ENCODE measurements at places on chromosomes 1 and 21.
A peak's percentile ranks its signal among the peaks of the same experiment; 100 is the strongest.

GRCh38 chr1:152502496-152503180 is 8.0 kb upstream of the LCE5A start:
- H3K4me3 ChIP-seq = no peak overlapping the region
- no peak for DNase-seq
- H3K4me1 ChIP-seq = no peaks in the 10 kb centered on the region
- no peak overlapping the region for H3K27ac ChIP-seq
- H3K36me3 ChIP-seq = no peaks in the 10 kb centered on the region
- H3K27me3 ChIP-seq = no peaks in the 10 kb centered on the region

- H3K27ac ChIP-seq = no peak overlapping the region
- no peaks in the 10 kb centered on the region for H3K36me3 ChIP-seq
- H3K4me1 ChIP-seq = no peaks in the 10 kb centered on the region
- no peaks in the 10 kb centered on the region for H3K27me3 ChIP-seq
- DNase-seq = no peak
- H3K4me3 ChIP-seq = no peak overlapping the region
These were observed 52.5 kb upstream of the CR2 start for GRCh38 chr1:207401578-207401977.

DNA sequence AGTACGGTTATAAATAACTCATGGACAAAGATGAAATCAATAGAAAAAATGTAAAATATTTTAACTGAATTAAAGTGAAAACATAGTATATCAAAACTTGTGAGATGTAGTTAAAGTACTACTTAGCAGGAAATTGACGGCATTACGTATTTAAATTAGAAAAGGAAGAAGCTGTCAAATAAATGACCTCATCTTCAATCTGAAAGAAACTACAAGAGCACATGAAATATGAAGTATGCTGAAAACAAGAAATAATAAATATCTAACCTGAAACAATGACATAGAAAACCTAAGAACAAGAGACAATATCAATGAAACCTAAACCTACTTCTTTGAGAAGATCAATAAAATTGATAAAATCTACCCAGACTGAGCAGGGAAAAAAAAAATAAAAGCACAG is 122.2 kb upstream of the PDE4B start:
- no peaks in the 10 kb centered on the region for H3K4me1 ChIP-seq
- H3K4me3 ChIP-seq = no peak overlapping the region
- no peak overlapping the region for H3K27ac ChIP-seq
- DNase-seq = no peak
- no peaks in the 10 kb centered on the region for H3K27me3 ChIP-seq

DNA sequence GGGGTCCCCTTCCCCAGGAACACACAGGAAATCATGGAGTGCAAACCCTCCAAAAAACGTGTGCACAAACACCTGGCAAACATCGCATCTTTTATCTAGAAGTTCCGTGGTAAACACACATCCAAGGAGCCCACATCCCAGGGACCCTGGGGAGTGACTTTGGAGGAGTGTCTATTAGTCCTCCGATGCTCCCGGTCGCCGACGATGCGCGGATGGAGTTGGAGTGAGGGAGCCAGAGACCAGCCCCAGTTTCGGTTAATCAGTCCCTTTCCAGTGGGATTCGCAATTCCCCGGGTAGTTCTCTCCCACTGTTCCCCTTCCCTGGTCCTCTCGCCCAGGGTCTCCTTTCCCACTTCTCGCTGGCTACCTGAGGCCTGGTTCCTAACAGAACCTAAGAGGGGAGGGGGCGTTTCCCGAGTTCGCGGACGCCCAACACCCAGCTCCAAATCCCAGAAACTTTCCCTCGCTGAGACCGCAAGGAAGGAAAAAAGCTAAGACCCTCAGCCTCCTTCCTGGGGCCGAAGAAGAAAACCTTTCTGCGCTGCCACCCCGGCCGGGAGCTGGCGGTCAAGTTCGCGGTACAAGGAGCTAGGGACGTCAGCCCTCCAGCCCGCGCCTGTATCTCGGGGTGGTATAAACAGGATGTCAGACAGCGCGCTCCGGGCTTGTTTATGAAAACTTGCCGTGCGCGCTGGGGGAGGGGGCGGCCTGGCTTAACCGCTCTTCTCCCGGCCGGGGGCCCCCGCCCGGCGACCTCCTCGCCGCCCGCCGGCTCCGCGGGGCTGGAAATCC is 787 bp downstream of the JAK1 start:
- peaks cover 2% of the 10 kb centered on the region for H3K4me1 ChIP-seq
- H3K27me3 ChIP-seq = no peaks in the 10 kb centered on the region
- peak overlapping the region; percentile 76 for H3K27ac ChIP-seq
- peaks cover 1% of the 10 kb centered on the region for H3K36me3 ChIP-seq
- peak; percentile 62 for DNase-seq

GRCh38 chr1:41329662-41330587 is 31.3 kb upstream of the FOXO6 start:
- H3K27me3 ChIP-seq = no peaks in the 10 kb centered on the region
- no peak overlapping the region for H3K4me3 ChIP-seq
- H3K4me1 ChIP-seq = no peaks in the 10 kb centered on the region
- no peak for DNase-seq
- no peak overlapping the region for H3K27ac ChIP-seq
- H3K36me3 ChIP-seq = no peaks in the 10 kb centered on the region

DNA sequence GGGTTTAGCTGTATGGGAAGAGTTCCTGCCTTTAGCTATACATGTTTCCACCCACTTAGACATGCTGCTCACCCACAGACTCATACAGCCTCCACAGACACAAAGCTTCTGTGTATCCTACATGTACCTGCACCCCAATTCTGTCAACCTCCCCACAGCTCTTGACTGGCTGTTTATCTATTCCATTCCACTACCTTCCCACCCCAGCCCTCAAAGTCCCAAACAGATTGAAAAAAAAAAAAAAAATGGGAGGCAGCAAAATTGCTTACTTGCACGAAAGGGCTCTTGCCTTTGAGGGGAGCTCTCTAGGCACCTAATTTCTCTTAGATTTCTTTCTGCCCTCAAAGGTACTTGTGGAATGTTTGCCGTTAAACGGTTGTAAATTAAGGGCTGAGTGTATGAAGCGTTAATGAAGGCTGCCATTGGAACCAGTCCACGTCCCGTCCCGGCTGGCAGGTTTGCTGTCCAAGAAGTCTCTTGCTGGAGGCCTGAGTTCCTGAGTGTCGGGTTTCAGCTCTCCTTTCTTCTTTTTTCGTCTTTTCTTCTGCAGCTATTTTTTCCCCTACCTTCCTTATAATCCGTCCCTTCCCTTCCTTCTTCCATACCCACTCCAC is 43.6 kb downstream of the PBX1 start:
- H3K27me3 ChIP-seq = no peaks in the 10 kb centered on the region
- peak overlapping the region; percentile 3 for H3K4me3 ChIP-seq

GRCh38 chr1:24888971-24889676 is 41.0 kb downstream of the RUNX3 start:
- DNase-seq = peak; percentile 9
- no peaks in the 10 kb centered on the region for H3K36me3 ChIP-seq
- H3K27ac ChIP-seq = no peak overlapping the region
- H3K4me3 ChIP-seq = no peak overlapping the region

- no peaks in the 10 kb centered on the region for H3K36me3 ChIP-seq
- H3K27me3 ChIP-seq = no peaks in the 10 kb centered on the region
- H3K4me1 ChIP-seq = no peaks in the 10 kb centered on the region
- peak; percentile 19 for DNase-seq
- no peak overlapping the region for H3K27ac ChIP-seq
- no peak overlapping the region for H3K4me3 ChIP-seq
These were observed 365.6 kb upstream of the ADGRL2 start for GRCh38 chr1:81435175-81435574.

DNA sequence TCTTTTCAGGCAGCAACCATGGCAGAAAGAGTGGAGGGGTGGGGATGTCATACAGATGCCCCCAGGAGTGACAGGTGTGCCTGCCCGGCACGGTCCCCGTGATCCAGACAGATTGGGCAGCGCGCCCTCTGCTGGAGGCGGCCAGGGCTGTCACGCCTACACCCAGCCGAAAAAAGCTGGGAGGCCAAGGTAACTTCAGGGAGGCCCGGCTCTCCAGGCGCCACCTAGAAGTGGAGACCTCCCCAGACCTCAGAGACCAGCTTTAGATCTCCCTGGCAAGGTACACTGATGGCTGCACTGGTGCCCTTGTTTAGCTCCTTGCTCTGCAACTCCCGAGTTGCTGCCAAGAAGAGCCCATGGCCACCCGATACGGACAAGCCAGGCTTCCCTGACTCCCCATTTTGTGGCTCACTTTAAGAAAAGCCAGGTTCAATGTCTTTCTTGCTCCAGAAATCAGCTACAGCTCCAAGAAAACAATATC is 6.6 kb downstream of the GOLT1A start:
- H3K36me3 ChIP-seq = no peaks in the 10 kb centered on the region
- DNase-seq = peak; percentile 9
- peaks cover 13% of the 10 kb centered on the region for H3K27me3 ChIP-seq
- no peaks in the 10 kb centered on the region for H3K4me1 ChIP-seq
- H3K4me3 ChIP-seq = no peak overlapping the region
- H3K27ac ChIP-seq = no peak overlapping the region

DNA sequence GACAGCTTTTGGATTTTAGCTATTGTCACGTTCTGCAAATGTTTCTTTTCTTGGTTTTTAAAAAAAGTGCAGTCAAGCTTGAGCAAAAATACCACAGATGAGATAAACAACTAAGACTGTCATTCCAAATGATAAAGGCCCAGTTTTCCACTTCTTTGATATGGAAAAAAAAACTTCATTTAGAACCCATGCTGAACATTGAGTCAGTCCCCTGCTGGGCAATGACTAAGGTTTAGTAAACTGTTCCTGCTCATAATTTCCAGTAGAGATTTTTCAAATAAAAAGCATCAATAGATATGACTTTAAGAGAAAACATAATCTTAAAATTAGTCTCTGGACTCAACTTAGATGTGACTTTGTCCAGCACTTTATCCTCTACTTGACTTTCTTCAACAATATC is 167.9 kb upstream of the C8B start:
- no peaks in the 10 kb centered on the region for H3K4me1 ChIP-seq
- no peak overlapping the region for H3K27ac ChIP-seq
- DNase-seq = peak; percentile 68
- H3K36me3 ChIP-seq = no peaks in the 10 kb centered on the region

- no peak for DNase-seq
- H3K27ac ChIP-seq = no peak overlapping the region
- H3K4me1 ChIP-seq = no peaks in the 10 kb centered on the region
- H3K4me3 ChIP-seq = no peak overlapping the region
These were observed 18.7 kb downstream of the ADARB1 start for GRCh38 chr21:45093035-45093532.

GRCh38 chr1:51968632-51969031 is 21.9 kb downstream of the RAB3B start:
- H3K36me3 ChIP-seq = peaks cover 8% of the 10 kb centered on the region
- H3K27ac ChIP-seq = peak overlapping the region; percentile 85
- H3K27me3 ChIP-seq = no peaks in the 10 kb centered on the region
- DNase-seq = no peak
- peaks cover 16% of the 10 kb centered on the region for H3K4me1 ChIP-seq

DNA sequence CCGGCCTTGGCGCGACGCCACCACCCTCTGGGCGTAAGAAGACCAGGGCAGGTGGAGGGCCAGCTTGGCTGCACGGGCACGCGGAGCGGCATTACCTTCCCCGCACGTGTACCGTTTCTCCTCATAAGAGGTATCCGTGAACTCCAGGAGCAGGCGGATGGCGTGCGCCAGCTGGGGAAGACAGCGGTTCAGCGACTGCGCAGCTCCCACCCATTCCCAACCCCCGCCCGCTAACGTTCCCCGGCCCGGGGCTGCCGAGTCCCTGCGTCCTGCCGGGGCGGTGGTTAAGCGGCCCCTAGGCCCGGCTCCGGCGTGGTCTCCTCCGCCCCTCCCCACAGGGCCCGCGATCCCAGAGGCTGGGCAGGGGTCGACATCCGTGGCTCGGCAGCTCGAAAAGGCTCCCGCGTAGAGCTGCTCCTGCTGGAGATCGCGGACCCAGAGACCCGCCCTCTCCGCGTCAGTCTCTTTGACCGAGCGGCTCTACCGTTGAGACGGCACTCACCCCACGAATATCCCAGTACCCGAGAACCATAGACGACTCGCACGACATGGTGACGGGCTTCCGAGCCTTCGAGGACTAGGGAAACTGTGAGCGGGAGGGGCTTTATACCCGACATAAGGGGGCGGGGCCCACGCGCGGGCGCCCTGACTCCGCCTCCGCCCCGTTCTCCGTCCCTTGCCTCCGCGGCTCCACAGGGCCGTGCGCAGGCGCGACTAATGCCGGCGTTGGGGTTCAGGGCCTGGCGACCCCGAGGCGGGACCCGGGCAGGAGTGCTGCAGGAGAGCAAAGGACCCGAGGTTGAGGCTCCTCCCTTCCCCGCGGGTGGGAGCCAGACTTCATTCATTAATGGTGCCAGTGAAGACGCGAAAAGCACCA is 862 bp downstream of the GSTM3 start:
- peak overlapping the region; percentile 64 for H3K27ac ChIP-seq
- H3K4me1 ChIP-seq = peaks cover 2% of the 10 kb centered on the region
- H3K36me3 ChIP-seq = no peaks in the 10 kb centered on the region
- peak overlapping the region; percentile 75 for H3K4me3 ChIP-seq

GRCh38 chr1:219066631-219067349 is 106.9 kb upstream of the LYPLAL1 start:
- no peaks in the 10 kb centered on the region for H3K27me3 ChIP-seq
- peaks cover 2% of the 10 kb centered on the region for H3K4me1 ChIP-seq
- no peaks in the 10 kb centered on the region for H3K36me3 ChIP-seq
- H3K27ac ChIP-seq = no peak overlapping the region
- no peak overlapping the region for H3K4me3 ChIP-seq
- peak; percentile 84 for DNase-seq

DNA sequence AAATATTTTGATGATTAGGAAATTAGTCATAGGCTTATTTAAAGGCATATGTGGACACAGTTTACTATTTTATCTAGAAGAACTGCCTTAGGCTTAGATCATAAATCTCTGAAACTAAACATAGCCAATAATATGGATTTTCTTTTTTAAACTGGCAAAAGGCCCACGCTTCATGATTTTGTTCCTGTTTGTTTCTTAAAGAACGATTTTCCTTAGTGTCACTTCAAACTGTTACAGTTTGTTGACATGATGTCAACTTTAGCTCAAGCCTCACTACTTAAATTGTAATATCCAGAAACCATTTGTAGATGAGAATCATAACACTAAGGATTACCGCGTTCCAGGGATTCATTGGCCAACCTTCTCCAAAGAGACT is 322.6 kb downstream of the HHIPL2 start:
- H3K4me1 ChIP-seq = no peaks in the 10 kb centered on the region
- no peaks in the 10 kb centered on the region for H3K36me3 ChIP-seq
- DNase-seq = no peak
- no peak overlapping the region for H3K4me3 ChIP-seq

- no peak within 1 kb of the TSS for H3K27ac ChIP-seq
- no peaks in the 10 kb centered on the region for H3K27me3 ChIP-seq
- no peaks in the 10 kb centered on the region for H3K36me3 ChIP-seq
These were observed at the start of gene DYNLT5 for GRCh38 chr1:66752000-66752592. Gene DYNLT5 (plus strand): TSS chr1:66752459. CDS start chr1:66754659, 2,200 bp downstream.

GRCh38 chr1:226108935-226109828 is 46.7 kb downstream of the H3-3A start:
- H3K4me3 ChIP-seq = peak overlapping the region; percentile 60
- H3K4me1 ChIP-seq = peaks cover 7% of the 10 kb centered on the region
- H3K36me3 ChIP-seq = no peaks in the 10 kb centered on the region

- H3K27me3 ChIP-seq = no peaks in the 10 kb centered on the region
- H3K27ac ChIP-seq = no peak overlapping the region
- DNase-seq = no peak
These were observed 92.1 kb downstream of the WDR3 start for GRCh38 chr1:118021668-118022067.

GRCh38 chr1:75990686-75991085 is 58.5 kb upstream of the ASB17 start:
- no peak overlapping the region for H3K27ac ChIP-seq
- no peaks in the 10 kb centered on the region for H3K36me3 ChIP-seq
- no peak for DNase-seq
- H3K4me1 ChIP-seq = no peaks in the 10 kb centered on the region
- H3K4me3 ChIP-seq = no peak overlapping the region
- peaks cover 4% of the 10 kb centered on the region for H3K27me3 ChIP-seq

- H3K4me3 ChIP-seq = no peak overlapping the region
- H3K4me1 ChIP-seq = no peaks in the 10 kb centered on the region
- no peak for DNase-seq
- H3K27ac ChIP-seq = no peak overlapping the region
- H3K36me3 ChIP-seq = no peaks in the 10 kb centered on the region
These were observed 28.5 kb upstream of the ABCG1 start for GRCh38 chr21:42190486-42190863.
